ENCODE measurements at places on chromosomes 6 and 20.

- no peak for DNase-seq
These were observed 4.7 kb downstream of the CITED2 start for GRCh38 chr6:139369568-139370282.

DNA sequence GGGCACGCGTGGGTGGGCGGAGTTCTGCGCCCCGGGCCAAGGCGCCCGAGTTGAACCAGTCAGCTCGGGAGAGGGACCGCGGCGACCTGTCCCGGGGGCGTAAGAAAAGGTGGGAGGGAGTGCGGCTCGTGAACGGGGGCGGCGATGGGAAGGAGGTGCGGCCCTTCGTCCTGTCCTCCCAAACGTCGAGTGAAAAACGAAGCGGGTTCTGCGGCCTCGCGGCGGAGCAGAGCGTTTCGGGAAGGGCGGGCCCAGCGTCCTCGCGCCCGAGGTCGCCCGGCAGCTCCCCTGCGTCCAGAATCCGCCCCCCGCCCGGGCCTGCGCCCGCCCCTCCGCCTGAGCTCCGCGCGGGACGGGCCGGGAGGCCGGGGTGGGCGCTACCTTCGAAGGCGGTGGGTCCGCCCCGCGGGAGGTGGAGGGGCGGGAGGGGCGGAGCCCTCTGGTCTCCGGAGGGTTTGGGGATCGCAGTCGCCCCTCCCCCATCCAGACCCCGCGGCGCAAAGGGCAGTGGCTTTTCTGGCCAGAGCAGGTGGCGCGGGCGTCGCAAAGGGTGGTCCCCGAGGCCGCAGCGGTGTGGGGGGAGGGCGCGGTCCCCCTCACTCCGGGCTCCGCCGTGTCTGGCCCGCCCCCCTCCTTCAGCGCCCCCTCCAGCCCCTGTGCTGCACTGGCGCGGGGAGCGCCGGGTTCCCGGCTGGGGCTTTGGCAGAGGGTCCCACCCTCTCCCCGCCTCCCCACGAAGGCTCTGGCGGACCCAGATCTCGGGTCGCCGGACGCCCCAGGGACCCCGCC lies 838 bp downstream of the STMN3 start:
- no peak for DNase-seq

DNA sequence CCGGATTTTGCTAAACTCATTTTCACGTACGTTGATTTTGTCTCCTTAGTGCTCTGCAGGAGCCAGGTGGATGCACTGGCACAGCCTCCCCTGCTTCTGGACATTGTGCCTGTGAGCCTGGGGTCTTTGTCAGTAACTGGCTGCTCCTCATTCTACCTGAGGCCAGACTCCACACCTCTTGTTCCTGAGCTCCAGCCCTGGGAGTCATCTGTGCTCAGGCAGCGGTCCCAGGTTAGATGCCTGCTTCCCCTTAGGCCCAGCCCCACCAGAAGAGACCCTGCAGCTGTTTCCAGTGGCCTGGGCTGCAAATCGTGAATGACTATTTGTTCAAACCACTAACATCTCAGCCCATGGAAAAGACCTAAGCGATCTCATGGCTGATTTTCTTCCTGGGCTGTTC lies 129.1 kb downstream of the ERMARD start:
- no peak for DNase-seq

GRCh38 chr6:4644996-4645395 lies 131.2 kb upstream of the CDYL start:
- peak; percentile 40 for DNase-seq

DNA sequence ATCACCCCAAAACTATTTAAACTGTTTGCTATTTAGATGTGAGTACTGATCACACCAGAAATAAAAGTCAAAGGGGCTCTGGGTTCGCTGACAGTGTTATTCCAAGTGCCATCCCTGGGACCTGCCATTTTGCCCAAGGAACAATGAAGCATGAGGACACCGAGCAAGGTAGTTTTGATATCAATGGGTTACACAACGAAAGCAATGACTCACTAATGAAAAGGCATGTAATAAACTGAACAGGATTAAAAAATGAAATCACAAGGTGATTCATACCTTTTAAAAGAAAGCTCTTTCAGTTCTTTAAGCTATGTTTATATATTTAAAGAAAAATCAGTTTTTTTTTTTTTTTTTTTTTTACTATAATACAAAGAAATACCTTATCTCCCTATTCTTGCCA lies 102.0 kb downstream of the HS3ST5 start:
- no peak for DNase-seq

GRCh38 chr6:129938249-129939020 lies 77.3 kb upstream of the TMEM244 start:
- DNase-seq = no peak

- DNase-seq = no peak
These were observed 2.1 kb downstream of the SERAC1 start for GRCh38 chr6:158165919-158166416.

GRCh38 chr20:37192137-37192854 lies 12.9 kb upstream of the MROH8 start:
- DNase-seq = peak; percentile 71

GRCh38 chr6:90068264-90068663 lies 174.0 kb downstream of the GJA10 start:
- DNase-seq = peak; percentile 20

GRCh38 chr6:11276228-11276627 lies 43.8 kb upstream of the NEDD9 start:
- DNase-seq = no peak

DNA sequence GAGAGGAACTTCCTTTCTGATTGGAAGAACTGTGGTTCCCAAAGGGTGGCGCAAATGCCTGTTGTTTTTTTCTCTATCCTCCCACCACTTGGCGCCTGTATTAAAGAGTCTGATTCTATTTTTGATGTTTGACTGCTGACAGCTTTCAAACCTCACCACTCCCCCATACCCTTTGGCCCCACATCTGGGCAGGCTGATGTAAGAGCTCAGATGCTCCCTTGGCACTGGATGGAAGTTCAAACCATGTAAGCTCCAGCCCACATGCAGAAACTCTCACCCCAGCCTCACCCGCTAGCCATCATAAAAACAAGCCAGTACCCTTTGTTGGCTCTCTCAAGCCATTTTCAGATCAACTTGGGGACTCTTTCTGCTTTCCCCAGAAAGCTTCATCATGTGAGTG lies 20.0 kb upstream of the TMEM14A start:
- DNase-seq = no peak

DNA sequence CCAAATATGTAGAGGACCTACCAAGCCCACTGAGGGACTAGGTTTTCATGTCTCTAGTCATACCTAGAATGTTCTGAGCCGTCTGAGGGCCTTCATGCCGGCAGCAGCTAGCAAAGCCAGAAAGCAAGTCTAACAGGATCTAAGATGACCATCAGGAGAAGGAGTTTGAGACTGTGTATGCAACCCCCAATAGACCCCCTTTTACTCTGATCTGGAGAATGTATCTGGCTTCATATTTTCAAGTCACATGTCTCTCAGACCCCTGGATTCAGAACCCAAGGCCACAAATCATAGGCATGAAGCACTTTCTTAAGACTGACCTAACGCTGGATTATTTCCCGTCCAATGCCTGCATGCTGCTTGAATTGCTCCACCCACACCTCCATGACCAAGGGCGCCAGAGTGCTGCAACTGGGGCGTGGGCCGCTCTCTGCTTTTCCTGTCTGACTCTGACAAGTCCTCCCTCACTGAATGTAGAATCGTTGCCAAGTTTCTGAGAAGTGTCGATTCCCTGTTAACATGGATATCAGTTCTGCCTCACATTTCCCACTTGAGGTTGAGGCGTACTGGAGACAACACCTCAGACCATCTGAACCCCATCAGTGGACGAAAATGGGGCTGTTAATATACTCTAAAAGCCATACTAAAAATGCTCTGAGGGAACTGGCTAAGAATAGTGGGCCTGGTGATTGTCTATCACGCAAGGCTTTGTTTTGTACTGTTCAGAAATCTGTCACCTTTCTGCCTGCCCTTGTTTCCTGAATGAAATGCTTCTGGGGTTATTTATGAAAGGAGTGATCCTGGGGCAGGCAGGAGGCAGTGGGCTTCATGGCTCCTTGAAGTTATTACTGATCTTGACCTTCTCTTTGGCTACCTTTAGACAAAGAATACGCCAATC lies 23.9 kb upstream of the ASXL1 start:
- peak; percentile 57 for DNase-seq

GRCh38 chr6:42274898-42275297 lies 57.2 kb upstream of the MRPS10 start:
- DNase-seq = no peak

GRCh38 chr6:6331946-6332601 lies 11.6 kb upstream of the F13A1 start:
- DNase-seq = no peak

DNA sequence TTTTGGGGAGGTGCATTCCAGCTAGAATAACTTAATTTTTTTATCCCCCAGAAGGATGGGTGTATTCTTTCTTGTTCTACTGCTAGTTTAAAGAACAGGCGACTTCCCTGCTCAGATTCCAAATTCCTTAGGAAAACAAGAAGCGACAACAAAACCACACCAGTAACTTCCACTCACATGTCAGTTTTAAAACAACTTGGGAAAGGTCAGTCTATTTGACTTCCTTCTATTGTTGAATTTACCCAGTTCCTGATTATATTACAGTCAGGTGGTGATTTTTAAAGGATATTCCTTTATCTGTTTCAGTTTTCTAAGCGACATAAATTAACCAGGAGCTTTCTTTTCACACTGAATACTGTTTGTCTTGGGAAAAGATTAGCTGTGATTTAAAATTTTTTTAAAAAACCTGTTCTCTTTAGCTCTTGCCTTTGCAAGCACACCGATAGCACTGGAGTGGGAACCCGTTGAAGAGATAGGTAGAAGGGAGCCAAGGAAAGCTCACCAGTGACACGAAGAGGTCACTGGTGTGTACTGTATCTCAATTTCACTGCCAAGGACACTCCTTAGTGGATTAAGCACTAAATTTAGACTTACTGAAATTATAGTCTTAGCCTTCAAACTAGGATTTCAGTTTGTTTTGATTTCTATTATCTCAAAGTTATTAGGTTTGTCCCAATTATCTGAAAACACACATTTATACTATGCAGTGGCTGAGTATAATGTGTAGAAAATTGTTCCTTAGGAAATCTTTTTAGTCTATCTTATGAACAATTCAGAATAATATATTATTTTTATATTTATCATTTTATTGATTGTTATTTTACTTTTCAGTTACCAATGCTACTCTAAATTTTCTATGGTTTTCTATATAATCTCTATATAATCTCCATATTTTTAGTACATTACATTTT lies 22.3 kb downstream of the MARCKS start:
- DNase-seq = peak; percentile 44

DNA sequence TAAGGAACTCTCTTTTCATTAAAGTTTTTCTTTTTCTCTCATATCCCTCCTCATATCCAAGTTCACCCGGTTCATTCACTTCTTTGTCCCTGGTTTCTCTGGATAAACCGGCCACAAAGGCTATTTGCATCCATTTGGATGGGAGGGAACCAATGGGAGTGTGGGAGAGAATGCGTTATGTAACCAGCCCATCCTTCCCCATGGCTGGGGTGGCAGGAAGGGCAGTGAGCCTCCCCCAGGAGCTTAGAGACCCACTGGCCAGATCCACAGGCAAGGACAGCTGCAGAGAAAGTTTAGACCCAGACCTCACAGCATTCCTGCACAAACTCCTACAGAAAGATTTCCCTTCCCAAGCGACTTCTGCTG lies 10.7 kb downstream of the CASS4 start:
- DNase-seq = no peak

DNA sequence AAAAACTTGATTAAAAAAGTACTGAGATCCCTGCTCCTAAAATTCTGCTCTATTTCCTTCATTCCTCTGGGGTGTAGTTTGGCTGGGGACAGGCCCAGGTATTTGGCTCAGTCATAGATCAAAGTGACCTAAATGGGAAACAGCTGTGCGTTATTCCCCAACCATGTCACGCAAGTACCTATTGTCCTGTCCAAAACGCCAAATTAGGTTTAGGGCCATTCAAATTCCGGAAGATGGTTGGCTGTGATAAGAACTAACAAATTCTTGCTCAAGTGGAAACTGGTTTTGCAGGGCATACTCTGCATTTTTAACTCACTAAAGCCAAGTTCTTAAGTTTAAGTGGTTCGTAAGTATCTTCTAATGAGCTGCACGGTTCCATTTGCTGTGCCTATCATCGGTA lies 147.6 kb upstream of the TMEM170B start:
- peak; percentile 98 for DNase-seq

DNA sequence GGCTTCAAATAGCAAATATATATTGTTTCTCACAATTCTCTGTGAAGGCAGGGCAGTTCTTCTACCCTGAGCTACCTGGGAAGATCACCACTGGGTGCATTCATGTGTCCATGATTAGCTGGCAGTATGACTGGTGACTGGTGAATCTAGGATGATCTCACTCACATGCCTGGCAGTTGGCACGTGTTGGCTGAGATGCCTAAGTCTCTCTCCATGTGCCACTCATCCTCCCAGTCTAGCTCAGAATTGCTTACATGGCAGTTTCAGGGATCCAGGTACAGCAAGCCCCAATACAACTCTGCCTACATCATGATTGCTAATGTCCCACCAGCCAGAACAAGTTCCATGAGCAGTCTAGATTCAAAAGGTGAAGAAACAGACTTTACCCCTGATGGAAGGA lies 346.8 kb upstream of the CNR1 start:
- DNase-seq = no peak

DNA sequence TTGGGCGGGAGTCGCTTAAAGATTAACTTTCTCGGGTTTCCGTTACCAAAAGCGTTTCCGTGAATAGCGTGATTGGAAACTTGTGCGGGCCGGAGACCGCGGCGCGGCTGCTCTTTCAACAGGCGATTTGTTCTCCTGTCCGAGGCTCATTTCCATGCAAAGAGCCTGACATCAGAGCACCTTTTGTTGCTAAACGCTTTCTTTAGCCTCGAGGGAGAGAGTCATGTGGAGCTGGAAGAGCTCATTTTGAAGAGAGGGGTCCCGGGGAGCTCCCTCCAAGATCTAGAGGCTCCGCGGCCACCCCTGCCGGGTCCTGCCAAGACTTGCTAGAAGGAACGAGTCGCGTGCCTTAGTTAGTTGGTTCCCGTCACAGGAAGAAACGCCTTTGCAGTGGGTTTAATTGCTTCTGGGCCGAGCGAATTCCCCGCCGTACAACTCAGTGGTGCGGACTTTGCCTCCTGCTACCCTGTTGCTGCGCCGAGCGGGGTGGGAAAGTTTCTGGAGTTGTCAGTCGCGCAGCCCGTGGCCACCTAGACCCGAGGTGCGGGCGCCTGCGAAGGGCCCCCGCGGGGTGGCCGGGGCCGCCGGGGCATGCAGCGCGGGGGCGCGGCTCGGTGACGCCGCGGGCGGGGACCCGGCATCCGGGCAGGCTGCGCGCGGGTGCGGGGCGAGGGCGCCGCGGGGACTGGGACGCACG lies at the start of gene SASH1:
Gene SASH1, plus strand, starts transcription at position 489 of the 697 bp plus-strand sequence. CDS start 230 bp downstream, outside the sequence.
- DNase-seq = peak; percentile 94

- peak; percentile 62 for DNase-seq
These were observed 26.2 kb downstream of the CYP39A1 start for GRCh38 chr6:46626228-46626909.

All from trophoblast cell (in vitro differentiated cells and primary cell).